ENCODE measurements at places on chromosomes 12 and 14.

- no peak for DNase-seq
Observed at GRCh38 chr12:19065871-19066270, 63.7 kb upstream of the PLEKHA5 start.

DNA sequence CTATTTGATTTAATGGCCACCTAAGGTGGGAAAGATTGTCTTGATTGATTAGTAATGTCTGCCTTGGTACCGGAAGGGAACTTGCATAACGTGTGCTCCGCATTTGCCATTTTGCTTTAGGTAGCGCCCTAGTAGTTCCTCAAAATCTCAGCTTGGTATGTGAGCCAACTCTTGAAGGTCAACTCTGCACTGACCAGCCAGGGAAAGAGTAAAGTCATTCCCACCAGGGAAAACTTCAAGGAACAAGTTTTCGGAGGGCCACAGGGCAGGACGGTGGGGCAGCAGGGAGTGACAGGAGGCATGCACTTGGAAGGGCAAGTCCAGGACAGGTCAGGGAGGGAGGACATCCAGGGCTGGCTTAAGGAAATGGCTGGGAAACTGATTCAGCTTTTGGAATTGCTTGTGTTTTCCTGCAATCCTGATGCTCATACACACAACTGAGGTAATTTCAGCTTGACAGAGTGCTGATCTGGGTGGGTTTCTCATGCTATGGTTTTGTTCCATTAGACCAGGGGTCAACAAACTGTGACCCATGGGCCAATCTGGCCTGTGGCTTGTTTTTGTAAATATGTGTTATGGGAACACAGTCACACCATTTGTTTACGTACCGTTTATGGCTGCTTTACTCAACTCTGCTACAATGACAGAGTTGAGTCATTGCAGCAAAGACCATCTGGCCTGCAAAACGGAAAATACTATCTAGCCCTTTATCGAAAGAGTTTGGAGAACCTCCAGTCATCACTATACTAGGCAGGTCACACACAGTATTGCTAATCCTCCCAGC is 184.5 kb downstream of the RBM19 start:
- no peak for DNase-seq

DNA sequence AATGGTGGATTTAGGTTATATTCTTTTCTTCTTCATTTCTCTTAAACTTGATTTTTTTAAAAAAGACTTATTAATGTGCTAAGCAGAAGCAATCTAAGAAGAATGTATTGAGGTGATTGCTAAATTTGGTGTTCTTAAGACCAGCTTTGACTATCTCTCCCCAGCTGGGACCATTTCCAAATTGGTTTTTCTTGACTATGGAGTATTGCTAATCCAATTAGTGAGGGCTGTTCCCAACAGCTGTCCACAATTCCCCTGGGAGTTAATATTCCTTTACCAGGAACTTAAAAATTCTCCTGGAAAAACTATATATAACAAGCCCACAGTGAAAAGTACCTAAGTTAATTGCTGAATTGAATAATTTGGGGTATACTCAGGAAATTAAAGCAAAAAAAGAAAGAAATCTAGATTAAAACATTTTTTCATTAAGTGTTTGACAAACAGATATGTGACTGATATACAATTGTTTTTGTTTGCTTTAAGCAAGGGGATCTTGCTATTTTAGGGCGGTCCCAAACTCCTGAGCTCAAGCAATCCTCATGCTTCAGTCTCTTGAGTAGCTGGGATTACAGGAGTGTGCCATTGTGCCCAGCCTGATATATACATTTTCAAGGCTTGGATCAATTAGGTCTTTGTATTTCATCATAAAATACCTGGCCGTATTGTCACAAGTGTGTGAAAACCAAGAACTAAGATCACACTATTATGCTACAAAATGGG is 105.0 kb downstream of the FAR2 start:
- DNase-seq = no peak

- peak; percentile 66 for DNase-seq
Observed at GRCh38 chr12:87368259-87368658, 660.9 kb downstream of the C12orf50 start.

DNA sequence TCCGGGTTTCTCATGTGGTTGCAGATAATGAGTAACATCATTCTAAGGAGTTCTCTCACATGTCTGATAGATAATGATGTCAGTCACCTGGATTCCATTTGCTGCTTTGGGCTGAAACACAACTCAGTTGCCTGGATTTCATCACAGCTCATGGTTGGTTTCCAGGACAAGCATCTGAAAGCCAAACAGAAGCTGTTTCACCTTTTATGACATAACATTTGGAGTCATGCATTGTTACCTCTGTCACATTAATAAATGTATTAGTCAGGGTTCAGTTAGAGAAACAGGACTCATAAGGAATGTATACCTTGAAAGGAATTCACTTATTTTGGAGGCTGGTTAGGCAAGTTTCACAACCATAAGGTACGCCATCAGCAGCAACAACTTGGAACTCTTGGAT is 251.9 kb upstream of the ATXN7L3B start:
- no peak for DNase-seq

- no peak for DNase-seq
Observed at GRCh38 chr14:96861568-96862310, 64.6 kb downstream of the VRK1 start.

- no peak for DNase-seq
Observed at GRCh38 chr12:82436354-82436753, 78.0 kb downstream of the METTL25 start.

DNA sequence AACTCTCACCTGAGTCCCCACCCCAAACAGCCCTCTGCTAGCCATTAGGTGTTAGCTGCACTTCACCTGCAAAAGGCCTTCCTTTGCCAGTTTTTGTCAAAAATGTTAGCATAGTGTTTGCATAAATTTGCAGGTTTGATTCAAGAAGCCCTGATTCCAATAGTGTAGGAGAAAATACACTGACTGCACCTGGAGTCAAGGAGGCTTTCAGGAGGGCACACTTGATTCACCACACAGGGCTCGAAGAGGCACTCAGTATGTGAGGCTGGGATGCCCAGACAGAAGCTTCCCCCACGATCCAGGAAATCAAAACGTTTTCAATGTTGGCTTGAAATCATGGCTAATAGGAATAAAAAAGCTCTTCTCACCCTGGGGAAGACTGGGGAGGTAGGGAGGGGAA is 40.5 kb upstream of the DDX11 start:
- no peak for DNase-seq

- peak; percentile 88 for DNase-seq
Observed at GRCh38 chr12:12685305-12685704, 10.7 kb downstream of the GPR19 start.

DNA sequence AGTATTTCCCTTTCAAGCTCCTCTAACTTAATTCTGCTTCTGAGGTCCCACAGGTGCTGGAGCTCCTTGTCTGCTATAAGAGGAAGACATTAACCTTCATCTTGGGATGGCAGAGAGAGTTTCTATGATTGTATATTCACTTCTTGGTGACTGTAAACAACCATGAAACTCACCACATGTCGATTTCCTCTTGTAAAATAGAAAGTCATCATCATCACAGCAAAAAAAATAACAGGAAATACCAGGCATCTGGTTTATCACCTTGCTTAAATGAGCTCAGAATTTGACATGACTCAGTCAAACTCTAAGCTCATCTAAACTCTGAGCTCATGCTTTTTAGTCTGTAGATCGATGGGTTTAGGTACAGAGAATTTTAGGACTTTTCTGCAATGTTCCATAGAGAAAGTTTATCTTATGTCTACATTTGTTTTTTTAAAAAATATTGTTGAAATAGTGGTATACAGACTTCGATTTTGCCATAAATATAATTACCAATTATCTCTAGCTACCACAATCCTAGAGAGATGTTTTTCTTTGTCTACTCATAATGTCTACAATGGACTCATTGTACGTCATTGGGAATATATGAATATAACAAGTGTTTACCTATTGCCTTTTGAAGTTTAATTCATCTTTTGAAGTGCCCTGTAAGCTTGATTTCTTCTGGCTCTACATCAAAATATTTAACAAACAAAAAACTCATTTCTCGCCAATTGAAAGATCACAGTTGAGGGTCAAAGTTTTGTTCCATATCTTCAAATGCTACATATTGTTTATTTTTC is 58.4 kb downstream of the IGF1 start:
- no peak for DNase-seq
